ENCODE measurements at places on chromosomes 1 and 21.

DNA sequence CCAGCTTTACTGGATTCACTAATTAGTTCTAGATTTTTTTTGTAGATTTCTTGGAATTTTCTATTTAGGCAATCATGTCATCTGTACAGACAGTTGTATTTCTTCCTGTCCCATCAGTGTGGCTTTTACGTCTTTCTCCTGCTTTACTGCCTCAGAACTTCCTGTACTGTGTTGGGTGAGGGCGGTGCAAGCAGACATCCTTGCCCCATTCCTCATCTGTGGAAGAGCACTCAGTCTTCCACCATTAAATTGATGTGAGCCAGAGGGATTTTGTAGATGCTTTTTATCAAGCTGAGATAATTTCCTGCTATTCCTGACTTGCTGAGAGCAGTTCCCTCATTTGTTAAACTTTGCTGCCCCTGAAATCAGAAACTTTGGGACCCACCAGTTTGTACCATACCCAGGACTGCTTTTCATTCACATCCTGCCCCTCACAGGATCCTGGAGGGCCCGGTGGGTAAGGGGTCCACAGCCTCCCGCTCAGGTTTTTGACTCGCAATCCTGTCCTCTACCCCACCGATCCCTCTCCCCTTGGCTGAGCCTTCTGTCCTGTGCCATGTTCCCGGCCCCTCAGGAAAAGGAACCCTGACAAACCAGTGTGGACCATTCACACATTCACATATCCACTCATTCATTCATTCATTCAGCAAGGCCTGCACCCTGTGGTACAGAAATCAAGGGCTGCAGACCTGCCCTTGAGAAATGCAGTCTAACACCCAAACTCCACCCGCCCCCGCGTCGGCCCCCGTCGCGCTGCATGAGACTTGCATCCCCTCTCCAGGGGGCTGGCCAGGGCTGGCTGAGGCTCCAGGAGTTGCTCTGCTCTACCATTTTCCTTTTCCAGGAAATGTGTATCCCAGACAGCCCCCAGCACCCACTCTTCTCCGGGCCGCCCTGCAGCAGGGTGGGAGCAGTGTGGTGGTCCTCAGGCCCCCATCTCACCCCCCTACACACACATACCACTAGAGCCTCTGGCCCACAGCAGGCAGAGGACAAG is 246.5 kb upstream of the VAMP3 start:
- DNase-seq: no peak

- no peak for DNase-seq
Measured at GRCh38 chr1:160718210-160718609, 6.6 kb upstream of the CD48 start.

- DNase-seq: no peak
Measured at GRCh38 chr1:218971156-218971555, 202.5 kb upstream of the LYPLAL1 start.

- DNase-seq: no peak
Measured at GRCh38 chr1:217977943-217978342, 307.1 kb upstream of the RRP15 start.

DNA sequence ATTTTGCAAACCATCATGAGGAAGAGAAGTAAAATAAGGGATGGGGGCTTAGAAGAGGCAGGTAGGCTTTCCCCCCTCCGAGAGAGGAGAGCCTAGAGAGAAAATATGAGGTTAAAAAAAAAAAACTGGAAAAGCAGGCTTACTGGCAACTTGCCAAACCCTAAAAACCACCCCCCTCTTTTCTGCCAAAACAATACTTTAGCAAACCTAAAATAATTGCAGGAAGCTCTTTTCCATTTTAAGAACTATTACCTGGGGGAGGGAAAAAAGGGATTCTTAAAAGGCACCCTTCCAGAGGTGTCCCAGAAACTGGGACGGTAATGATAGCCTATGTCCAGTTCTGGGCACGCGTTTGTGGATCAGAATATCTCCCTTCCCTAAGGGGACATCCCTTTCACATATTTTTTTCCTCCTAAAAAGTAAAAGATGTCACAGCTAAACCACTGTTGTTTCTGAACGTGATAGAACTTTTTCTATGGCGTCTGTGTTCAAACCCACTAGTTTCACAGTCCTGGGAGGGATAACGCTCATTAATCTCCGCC is 1.1 kb upstream of the NFIA start:
- DNase-seq: no peak

GRCh38 chr1:51620470-51620869 is 3.6 kb downstream of the OSBPL9 start:
- DNase-seq: no peak

GRCh38 chr1:116495535-116495934 is 75.3 kb downstream of the CD58 start:
- DNase-seq: no peak

- no peak for DNase-seq
Measured at GRCh38 chr1:56034847-56035481, 544.4 kb downstream of the PLPP3 start.

DNA sequence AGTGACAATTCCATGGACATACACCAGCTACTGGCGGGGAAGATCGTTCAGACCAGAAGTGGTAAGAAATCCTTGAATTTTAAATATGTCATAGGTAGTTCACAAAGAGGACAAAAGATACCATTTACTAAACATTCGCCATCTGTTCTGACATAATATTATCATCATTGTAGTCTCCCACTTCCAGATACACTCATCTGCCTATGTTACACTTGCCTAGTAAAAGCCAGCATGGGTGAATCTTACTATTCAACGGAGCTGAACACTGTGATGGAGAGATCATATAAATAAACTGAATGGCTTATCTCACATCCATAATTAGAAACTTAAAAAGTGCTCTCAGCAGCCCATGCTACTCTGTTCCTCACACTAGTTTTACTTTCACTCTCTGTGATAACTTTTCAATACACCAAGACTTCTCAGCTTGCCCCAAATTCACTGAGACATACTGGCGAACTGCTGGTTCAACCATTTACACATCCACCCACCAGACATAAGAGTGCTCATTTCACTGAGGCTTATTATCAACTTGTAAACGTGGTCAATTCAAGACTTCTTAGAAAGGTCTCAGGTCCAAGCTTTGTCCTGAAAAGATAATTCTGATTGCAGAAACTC is 463 bp upstream of the PRRC2C start:
- peak; percentile 53 for DNase-seq

DNA sequence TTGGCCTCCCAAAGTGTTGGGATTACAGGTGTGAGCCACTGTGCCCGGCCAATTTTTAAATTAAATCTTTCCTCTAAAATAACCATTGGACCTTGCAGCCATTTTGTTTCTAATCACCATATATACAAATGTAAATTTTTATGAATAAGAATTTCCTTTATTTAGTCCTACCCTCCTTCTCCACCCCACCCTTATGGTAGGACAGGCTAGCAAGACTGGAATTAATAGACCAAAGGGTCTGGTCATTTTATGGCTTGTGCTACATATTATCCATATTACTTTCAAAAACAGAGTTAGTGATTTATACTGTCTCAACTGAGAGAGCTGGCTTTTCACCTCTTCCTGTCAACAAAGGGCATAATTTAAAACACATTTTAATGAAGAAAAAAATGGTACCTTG is 26.5 kb downstream of the L1TD1 start:
- no peak for DNase-seq

DNA sequence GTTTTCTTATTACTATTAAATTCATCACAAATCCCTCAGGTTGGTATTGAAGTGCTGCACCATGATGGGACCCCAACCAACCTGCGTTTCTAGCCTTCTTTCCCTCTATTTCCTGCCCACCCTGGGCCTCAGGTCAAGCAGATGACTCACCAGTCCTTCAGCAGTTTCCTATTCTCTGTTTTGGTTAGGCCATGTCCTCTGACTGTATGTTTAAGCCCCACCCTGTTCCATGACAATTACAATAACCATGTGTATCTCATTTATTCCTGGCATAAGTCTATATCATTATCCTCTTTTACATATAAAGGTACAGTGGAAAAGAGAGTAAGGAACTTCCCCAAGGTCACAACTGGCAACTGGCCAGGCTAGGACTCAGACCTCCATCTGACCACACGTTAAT is 5.3 kb upstream of the FAM78B start:
- no peak for DNase-seq

- DNase-seq: no peak
Measured at GRCh38 chr1:923131-923990, at the start of gene SAMD11. TSS of gene SAMD11 (plus strand) at chr1:923923. CDS start at chr1:924432, 509 bp downstream.

All from GM10248 (cell line).